ENCODE measurements at places on chromosomes 7 and 10.
A peak's percentile ranks its signal among the peaks of the same experiment; 100 is the strongest.

GRCh38 chr7:45657890-45658715 is 83.9 kb downstream of the ADCY1 start:
- DNase-seq, result no peak

DNA sequence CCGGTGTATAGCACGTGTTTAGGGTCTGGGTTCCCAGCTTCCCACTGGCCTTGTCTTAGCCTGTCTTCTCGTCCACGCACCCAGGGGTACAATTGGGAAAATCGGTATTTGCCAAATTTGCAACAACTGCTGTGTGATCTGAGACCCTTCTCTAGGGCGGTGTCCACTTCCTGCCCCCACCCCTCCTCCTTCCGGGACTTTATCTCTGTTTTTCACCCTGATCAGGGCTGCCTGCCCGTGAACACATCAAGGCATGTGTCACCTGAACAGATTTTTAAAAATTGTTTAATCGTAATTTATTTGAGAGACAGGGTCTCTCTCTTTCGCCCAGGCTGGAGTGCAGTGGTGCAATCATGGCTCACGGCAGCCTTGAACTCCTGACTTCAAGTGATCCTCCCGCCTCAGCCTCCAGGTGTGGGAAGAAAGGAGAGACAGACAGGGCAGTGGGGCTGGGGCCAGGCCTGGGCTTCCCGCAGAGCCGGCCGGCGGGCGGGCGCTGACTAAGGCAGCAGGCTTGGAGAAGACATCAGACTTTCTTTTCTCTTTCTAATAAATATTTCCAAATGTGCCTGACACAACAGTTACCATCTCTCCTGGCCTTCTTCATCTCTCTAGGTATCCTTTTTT is 27.5 kb downstream of the ELFN1 start:
- DNase-seq, result no peak

DNA sequence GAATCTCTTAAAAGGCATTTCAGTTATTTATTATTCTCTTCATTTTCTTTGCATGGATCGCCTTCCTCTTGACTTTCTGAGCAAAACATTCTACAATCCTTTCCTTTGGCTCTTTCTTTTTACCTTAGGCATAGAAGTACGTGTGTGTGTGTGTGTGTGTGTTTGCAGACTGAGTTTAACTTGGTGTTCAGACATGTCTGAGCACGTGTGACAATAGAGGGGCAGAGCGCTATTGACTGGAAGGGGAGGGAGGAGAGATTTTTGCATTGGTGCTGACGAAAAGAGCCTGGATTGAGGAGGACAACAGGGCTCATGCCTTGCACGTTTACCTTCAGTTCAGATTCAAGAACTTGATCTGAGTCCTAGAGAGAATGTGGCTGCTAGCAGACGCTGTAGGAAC is 129.8 kb downstream of the SEC23IP start:
- DNase-seq, result no peak

- DNase-seq, result peak; percentile 28
These were observed 521 bp downstream of the LIMK1 start for GRCh38 chr7:74083928-74084721.

DNA sequence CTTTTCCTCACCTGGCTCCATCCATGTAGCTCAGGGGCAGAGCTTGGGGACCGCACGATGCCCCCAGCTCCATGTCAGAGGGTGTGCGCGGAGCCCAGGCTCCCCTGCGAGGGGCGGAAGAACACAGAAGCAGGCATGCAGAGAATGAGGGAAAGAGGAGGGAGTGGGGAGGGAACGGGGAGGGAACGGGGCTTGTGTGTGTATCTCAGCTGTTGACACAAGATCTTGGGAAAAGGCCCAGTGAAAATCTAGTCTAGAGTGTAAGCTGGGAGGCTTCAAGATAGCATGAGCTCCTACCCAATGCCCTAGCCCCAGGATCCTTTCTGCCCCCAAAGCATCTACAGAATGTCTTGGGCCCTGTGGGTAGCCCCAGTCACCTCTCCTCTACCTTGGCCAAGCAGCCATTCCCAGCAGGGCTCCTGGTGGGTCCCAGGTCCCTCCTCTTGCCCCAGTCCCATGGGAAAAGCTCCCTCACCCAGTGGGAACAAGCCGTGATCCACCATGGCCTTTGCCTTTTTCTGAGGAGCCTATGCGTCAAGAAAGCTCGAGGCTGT is 25.1 kb upstream of the NDST2 start:
- no peak for DNase-seq

DNA sequence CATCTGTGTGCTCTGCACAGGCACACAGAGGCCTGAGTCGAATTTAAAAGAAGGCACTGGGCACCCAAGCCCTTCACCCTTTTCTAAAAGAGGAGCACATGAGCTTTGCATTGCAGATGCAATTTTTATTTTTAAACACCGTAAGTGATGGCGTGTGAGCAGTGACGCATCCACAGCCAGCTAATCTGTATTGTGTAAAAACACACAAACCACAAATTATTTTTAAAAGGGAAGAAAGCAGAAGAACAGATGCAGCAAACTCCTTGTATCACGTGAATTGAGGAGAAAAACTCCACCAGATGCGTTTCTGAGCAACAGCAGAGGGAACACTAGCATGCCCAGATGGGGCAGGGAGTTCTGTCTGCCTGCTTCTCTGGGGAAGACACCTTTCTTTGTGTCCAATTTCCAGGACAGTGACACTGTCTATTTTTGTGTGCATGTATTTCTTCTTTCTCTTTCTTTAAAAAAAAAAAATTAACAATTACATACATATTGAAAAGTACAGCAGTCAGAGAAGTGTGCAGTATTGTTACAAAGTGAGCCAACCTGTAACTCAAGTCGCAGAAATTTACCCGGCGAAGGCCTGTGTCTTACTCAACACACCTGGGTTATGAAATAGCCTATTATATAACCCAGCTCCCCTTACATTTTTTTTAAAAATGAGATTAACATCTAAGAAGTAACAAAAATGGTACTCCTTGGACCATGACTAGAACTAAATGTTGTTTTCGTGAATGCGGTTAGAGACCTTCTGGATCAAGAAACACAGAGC is 39.2 kb downstream of the EEPD1 start:
- DNase-seq, result no peak

DNA sequence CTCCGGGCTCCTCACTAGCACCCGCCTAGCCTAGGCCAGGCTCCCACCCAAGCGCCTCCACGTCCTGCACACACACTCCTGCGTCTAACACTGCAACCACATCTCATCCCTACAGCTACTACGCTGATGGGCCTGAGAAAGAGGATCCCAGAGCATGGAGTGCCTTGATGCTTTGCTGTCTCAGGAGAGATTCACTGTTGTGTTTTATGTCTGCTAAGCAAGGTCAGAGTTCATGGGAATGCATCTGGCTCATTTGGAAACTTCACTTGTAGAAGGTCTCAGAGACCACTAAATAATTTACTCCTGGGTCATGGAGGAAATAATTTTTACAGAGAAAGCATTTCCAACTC is 88.7 kb downstream of the SLIT1 start:
- DNase-seq, result no peak

DNA sequence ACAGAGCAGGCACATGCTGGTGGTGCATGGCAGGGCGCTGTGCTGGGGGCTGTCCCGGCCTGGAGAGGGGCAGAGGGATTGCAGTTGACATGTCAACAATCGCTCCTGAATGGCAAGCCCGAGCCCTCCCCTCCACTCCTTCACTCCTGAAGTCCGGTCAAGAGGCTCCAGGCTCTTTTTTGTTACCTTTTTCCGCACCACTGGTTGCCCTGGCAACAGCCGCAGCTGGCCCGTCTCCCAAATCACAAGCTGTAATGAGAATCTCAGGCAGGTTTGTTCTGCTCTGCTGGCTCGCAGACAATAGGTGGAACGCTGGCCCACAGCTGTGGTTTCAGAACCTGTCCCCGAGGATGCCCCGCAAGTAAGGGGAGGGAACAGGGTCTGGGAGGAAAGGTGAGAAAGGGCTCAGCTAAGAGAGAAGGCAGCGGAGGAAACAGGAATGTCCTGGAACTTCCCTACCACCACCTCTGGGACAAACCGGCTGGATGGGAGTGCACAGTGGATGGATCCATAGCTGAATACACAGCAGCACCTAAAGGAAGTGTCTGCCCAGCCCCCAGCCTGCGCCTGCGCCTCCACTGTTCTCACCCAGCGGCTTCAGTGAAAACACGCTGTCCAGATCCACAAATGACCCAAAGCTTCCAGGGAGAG is 58.9 kb downstream of the CALML3 start:
- peak; percentile 42 for DNase-seq

DNA sequence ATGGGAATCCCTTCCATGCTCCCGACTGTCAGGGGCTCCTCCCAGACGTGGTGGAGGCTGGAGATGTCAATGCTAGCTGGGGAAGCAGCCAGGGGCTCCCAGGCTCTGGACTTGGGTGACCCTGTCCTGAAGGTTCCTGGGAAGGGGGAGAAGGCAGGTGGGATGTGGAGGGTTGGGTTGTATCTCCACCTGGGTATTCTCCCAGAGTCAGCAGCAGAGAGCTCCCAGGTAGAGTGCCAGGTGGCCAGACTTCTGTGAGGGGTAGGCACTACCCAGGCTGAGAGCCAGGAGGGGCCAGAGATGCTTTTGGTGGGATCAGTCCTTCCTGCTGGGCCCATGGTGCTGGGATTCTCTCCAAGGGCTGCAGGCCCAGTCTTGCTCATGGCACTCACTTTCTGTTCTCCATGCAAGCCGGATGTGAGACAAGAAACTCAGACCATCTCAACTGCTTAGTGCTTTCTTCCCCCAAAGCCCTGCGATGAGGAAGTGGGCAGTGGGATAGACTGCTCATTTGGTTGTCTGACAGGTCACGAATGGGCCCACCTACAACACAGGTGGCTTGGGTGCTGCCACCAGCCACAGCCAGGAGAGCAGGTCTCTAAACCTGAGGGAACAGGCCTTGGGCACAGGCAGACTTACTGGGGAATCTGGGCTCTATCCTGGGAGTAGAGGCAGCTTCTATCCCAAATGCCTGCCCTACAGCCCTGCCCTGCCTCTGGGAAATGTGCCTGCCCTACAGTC is 52.5 kb upstream of the CAMK2B start:
- DNase-seq, result peak; percentile 71

DNA sequence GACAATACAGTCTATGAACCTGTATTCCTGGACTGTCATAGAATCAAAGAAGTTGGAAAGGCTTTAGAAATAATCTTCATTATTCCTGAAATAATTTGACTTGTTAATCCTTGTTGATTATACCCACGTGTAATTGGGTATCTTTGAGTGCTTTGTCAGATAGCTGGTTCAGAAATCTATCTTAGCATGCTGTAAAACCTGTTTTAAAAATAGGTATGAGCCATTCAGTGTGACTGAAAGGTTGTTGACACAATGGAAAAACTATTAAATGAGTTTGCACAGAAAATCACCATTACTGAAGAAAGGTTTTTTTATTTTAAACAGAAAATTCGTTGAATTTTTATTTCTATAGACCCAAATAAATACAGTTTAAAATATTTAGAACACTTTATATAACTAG is 38.7 kb downstream of the PHTF2 start:
- no peak for DNase-seq

DNA sequence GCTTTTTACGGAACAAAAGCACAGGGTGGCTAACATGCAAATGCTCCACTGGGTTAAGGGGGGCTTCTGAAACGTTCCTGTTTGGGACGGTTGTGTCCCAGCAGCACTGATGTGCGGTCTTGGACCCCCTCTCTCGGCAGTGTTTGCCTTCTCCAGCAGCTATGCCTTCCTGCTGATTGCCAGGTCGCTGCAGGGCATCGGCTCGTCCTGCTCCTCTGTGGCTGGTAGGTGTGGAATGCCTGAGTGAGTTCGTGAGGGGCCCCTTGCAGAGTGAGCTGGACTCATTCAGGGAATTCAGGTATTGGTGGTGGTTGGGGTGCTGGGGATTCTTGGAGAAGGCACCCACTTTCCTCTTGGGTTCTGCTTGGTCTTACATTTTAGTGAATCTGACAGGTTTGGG is 13.0 kb downstream of the SLC18A2 start:
- DNase-seq, result no peak

DNA sequence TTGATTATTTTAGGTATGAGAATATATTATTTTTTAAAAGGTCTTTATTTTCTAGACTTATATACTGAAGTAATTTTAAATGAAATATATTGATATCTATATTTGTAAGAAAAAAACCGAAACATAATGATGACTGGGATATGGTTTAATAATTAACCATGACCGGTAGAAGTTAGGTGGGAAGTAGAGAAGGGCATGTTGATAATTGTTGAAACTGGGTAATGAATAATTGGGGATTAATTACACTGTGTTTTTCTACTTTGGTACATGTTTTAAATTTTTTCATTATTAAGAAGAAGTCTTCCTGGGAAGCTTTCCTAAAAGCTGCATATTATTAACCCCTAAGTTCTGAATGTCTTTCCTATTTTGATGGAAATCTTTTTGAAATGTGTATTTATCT is 16.3 kb downstream of the TSPAN12 start:
- no peak for DNase-seq

- DNase-seq, result no peak
These were observed 237.3 kb downstream of the NSUN6 start for GRCh38 chr10:18414061-18414460.

- no peak for DNase-seq
These were observed 7.4 kb upstream of the RAMP3 start for GRCh38 chr7:45150199-45150598.

DNA sequence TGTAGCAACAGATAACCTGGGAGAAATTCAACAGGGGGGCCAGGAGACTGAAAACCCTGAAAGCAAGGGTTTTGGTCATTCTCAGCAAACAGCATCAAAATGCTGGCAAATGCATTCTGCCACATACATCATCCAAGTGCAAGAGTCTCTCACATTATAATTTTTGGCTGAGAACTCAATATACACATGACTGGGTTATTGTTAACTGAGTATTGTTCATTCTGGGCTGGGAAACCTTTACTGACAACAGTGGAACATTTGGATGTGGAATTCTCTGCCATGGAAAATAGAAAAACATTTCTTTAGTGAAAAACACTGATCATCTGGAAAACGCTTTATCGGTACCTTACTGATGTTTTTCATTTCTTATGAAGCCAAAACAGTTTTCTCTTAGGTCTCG is 73.1 kb upstream of the MET start:
- DNase-seq, result no peak

GRCh38 chr10:101161494-101162299 is 30.6 kb downstream of the TLX1 start:
- DNase-seq, result peak; percentile 66

GRCh38 chr10:62171791-62172190 is 96.9 kb downstream of the RTKN2 start:
- DNase-seq, result no peak

- DNase-seq, result no peak
These were observed 1.1 kb downstream of the HTR5A start for GRCh38 chr7:155071121-155071651.

DNA sequence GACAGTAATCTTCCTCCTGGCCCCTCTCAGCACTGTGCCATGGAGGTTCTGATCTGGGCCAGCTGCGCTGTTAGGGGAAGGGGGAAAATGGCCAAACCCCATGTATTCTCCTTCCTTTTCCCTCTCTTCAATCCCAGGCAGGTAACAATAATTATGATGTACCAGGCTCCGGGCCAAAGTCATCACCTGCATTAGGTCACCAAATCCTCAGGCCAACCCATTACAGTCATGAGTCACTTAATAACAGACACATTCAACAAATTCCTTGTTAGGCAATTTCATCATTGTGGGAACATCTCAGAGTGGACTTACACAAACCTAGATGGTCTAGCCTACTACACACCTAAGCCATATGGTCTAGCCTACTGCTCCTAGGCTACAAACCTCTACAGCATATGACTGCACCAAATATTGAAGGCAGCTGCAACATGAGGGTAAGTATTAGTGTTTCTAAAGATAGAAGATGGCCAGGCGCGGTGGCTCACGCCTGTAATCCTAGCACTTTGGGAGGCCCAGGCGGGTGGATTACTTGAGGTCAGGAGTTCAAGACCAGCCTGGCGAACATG is 2.2 kb upstream of the HSPB1 start:
- DNase-seq, result no peak

- no peak for DNase-seq
These were observed 110.7 kb upstream of the SEMA3C start for GRCh38 chr7:81029511-81029910.

GRCh38 chr7:67738958-67739357 is 742.3 kb downstream of the TYW1 start:
- no peak for DNase-seq
